A172 (cell line): ENCODE measurements at places on chromosomes 4 and X. TPM values are rescaled to one million over a fixed set of nuclear protein-coding genes. Genes with fewer than 3 reads are reported as not detected.

DNA sequence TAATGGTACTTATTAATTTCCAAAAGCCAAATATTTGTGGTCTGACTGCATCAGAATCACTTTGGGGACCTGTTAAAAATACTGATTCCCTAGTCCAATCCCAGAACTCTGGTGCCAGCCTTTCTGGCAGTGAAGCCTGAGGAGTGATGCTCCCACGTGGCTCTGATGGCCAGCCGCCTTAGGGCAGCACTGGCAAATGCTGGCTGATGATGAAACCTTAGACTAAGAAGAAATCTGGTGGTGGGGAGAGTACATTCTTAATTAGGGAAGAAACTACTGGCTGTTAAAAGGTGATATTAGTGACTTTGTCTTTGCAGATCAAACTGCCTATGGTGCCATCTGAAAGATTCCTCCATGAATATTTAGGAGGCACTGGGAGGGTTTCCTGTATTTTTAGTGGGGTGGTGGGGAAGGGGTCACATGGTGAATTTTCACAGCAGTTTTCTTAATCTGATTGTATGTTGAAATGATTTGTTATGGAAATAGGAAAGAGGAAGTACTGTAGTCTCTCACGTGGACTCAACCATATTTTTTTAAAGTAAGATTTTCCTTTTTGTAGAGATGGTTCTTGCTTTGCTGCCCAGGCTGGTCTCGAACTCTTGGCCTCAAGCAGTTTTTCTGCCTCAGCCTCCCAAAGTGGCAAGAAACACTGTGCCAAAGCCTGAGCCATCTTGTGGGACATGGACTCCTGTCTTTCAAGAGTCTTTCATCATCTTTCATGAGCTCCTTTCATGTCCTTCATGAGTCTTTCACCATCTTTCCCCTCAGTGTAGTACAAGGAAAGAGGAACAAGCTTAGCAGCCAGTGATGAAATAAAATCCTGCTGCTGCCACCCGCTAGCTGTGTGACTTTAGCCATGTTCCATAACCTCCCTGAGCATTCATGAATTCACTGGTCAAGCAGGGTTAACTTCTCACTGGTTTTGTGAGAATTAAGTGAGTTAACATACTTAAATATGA lies 90.8 kb downstream of the ZNF330 start:
- no peak for DNase-seq

Gene ZFP42
- total RNA-seq = 0.03 TPM in 1 of 2 replicates, not detected in the other

Gene FAM9C
- not detected in 2 replicates for total RNA-seq

GRCh38 chr4:185532795-185533324 lies 2.4 kb downstream of the PDLIM3 start:
- no peak for DNase-seq

Gene TMSB15A
- total RNA-seq = 9.3 and 13.7 TPM in 2 replicates

Gene BTC
- 0.03 and 0.14 TPM in 2 replicates for total RNA-seq

Gene ZNF827
- 10.8 and 14.1 TPM in 2 replicates for total RNA-seq

- DNase-seq = no peak
These were observed 193.9 kb upstream of the GPC4 start for GRCh38 chrX:133609166-133609565.

DNA sequence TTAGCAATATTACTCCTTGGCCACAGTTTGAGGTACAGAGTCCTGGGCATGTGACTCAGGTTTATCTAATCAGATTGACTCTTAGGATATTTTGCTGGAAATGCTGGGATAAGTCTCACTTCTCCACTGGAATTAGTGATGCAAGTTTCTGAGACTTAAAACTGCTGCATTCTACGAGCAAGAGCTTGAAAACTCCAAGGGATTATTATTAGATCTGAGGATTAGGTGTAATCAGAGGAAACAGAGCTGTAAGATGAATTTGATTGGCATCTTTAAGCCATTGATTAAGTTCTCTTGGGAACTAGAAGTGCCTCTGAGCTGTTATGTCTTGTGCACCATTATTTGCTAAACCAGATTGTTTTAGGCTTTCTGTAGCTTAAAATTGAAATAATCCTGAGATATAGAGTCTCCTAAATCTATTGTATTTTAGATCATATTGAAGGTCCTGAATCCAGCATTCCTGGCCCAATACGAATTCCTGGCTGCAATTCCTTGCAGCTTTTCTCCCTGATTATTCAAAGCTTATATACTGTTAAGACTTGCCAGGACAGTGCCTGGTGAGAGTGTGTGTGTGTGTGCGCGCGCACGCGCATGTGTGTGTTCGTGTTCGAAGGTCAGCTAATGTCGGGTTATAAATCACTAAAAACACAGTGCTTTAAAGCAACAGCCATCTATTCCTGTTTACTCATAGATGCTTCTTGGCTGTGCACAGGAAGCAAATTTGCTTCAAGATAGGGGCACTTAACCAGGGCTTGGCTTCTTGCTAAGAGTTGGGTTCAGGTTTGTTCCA lies 735.1 kb downstream of the STIM2 start:
- no peak for DNase-seq

Gene MAGEB1
- total RNA-seq = not detected in 2 replicates

DNA sequence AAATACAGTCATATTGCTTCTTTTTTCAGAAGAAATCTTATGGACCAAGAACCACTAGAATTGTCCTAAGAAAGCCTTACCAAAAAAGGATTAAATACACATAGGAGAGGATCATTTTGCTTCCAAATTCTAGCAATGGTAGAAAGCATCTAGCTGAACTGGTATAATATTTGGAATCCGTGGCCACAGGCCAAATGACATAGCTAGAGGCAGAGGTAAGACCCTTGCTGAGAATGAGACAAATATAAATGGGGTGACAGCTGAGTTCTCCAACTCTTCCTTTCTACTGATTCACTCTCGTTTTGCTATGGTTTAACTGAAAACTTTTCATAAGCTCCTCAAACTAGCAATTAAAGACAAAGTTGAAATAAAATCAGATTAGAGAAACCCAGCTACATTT lies 150.0 kb downstream of the TTC29 start:
- no peak for DNase-seq

- no peak for DNase-seq
These were observed 84.5 kb upstream of the DKK2 start for GRCh38 chr4:107120661-107121060.
